ENCODE measurements at places on chromosomes 1 and 21.

GRCh38 chr21:34523019-34523555 is 11.1 kb upstream of the KCNE1 start:
- no peak for DNase-seq

DNA sequence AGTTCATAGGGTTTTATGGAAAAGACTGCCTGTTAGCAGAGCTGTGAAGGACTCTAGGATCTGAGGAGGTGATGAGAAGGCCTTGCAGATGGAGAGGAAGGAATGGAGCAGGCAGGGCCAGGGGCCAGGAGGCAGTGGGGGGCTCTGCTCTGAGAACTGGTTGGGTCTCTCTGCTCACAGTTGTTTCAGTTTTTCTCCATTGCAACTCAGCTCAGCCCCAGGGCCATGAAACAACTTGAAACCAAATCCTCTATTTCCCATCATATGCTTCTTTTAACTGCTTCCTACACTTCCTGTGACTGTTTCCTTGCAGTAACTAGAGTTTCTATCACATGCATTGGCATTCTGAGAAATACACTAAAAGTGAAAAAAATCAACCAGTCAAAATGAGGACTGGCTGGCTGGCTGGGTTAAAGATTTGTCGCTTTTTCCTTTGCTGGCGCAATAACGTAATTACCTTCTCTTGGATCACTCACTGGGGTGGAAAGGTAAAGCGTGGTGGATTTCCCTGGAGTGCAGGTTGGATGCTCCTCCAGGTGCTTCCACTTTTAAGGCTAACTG is 172.0 kb downstream of the CDC7 start:
- no peak for DNase-seq

- no peak for DNase-seq
Observed at GRCh38 chr21:19236209-19236608, 832.6 kb upstream of the TMPRSS15 start.

DNA sequence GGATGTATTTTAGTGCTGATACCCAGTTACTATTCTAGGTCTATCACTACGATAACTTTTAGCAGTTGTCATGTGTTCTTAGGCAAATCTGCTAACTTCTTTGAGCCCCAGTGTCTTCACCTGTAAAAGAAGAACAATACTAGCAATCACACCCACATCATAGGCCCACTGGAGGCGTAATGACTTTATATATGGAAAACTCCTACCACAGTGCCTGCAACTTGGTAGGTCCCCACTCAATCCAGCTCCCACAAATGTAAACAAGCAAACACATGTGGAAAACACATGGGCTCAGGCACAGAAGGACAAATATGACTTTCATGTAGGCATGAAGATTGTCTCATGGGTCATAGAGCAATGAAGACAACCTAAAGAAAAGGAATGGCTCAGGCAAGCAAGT is 115.8 kb downstream of the TBX19 start:
- DNase-seq = no peak

GRCh38 chr1:156356875-156357534 is 12.0 kb upstream of the RHBG start:
- peak; percentile 88 for DNase-seq

DNA sequence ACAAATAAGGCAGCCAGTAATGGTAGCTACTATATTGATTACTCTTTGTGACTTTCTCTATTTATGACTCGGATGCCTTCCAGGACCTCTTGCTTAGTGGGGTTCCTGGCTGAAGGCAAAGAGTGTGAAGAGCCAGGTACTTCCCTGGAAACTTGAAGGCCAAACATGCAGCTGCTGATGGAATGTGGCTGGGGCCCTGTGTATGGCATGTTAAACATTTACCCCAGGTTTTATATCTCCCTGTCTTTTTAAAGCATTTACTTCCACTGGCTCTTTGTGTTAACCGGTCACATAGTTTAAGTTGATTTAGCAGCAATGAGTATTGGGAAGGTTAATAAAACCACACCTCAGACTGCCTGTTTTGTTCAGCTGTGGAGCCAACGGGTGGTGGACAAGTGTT is 45.7 kb upstream of the PAXBP1 start:
- no peak for DNase-seq

GRCh38 chr21:38931291-38931690 is 125.6 kb downstream of the ETS2 start:
- DNase-seq = no peak

DNA sequence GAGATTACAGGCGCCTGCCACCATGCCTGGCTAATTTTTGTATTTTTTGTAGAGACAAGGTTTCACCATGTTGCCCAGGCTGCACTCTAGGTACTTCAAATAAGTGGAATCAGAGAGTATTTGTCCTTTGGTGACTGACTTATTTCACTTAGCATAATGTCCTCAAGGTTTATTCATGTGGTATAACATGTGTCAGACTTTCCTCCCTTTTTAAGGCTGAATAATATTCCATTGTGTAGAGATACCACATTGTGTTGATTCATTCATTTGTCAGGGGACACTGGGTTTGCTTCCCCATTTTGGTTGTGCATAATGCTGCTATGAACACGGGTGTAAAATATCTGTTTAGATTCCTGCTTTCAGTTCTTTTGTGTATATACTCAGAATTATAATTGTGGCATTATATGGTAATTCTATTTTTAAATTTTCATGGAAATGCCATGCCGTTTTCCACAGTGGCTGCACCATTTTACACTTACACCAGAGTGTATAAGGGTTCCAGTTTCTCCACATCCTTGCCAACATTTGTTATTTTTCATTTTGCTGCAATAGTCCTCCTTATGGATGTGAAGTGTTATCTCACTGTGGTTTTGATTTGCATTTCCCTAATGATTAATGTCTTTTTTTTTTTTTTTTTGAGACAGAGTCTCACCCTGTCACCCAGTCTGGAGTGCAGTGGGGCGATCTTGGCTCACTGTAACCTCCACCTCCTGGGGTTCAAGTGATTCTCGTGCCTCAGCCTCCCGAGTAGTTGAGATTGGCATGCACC is 35.1 kb downstream of the IL6R start:
- no peak for DNase-seq

- no peak for DNase-seq
Observed at GRCh38 chr1:62991152-62991551, 207.2 kb downstream of the ATG4C start.

GRCh38 chr1:1399872-1400575 is 889 bp upstream of the CCNL2 start:
- DNase-seq = no peak

GRCh38 chr1:177998696-177999631 is 29.1 kb upstream of the SEC16B start:
- DNase-seq = no peak

DNA sequence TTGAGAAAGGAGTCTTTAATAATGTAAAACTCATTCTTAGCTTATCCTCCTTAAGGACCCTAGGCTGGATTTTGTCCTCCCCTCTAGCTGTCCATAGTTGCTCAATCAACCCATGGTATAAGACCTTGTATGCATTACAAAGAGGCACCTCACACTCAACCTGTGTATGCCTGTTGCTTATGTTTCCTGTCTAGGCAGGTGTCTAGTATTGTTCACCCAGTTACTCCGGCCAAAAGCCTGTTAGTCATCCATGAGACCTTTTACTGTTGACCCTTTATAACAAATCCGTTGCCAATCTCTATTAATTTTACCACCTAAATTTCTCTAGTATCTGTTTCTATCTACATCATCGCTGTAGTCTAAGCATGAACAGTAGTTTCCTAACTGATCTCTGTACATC is 3.7 kb downstream of the LYPLAL1 start:
- DNase-seq = peak; percentile 6

All from GM10248 (cell line).